ENCODE measurements at places on chromosomes 6 and 20.
A peak's percentile ranks its signal among the peaks of the same experiment; 100 is the strongest.

DNA sequence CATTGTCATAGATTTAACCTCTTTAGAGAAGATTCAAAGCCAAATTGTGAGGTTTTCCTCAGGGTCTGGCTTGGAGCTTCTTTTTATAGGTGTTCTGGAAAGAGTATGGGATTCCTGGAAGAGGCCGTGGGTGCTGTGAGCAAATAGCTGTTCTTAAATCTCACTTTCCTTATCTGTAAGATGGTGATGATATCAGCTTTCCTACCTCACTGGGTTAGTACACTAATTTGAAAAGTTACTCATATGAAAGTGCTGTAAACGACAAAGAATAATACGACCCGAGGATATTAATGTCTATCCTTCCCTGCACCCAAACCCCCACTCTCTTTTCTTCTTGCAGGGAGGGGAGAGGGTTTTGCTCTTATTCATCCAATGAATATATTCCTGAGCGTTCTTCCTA lies 116.9 kb upstream of the ENPP5 start:
- DNase-seq = no peak

- no peak for DNase-seq
Measured at GRCh38 chr6:140586426-140587061, 1212.1 kb upstream of the CITED2 start.

- no peak for DNase-seq
Measured at GRCh38 chr20:37796121-37796520, 102.3 kb downstream of the CTNNBL1 start.

DNA sequence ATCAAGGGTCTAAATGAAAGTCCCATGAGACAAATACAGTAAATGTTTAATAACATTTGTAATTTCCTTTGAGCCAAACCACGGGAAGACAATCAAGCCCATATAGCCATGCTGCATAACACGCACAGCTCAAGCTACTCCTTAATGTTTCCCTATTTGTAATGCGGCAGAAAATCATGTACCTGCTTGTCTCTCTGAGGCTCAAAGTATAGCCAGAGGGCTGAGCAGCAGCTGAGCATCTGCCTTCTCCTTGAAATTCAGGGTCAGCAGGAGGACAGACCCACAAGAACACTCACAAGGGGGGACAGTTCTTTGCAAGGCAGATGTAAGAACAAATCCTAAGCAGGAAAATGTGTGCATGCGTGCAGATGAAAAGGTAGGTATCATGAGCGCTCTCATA lies 45.8 kb upstream of the JARID2 start:
- no peak for DNase-seq

- no peak for DNase-seq
Measured at GRCh38 chr20:33545763-33546162, 55.9 kb downstream of the CBFA2T2 start.

DNA sequence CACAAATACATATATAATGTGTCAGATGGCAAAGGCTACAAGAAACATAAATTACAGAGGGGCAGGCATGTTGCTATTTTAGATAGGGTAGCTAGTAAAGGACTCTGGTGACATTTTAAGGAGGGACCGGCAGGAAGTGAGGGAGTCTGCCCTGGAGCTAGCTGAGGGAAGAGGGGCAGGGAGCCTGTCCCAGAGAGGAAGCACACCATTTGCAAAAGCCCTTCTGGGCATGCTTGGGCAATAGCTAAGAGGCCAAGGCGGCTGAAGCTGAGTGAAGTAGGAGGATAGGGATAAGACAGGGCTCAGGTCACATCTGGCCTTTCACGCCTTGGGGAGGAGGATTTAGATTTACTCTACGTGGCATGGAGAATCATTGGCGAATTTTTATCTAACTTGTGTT lies 96.2 kb downstream of the RTN4IP1 start:
- DNase-seq = no peak

DNA sequence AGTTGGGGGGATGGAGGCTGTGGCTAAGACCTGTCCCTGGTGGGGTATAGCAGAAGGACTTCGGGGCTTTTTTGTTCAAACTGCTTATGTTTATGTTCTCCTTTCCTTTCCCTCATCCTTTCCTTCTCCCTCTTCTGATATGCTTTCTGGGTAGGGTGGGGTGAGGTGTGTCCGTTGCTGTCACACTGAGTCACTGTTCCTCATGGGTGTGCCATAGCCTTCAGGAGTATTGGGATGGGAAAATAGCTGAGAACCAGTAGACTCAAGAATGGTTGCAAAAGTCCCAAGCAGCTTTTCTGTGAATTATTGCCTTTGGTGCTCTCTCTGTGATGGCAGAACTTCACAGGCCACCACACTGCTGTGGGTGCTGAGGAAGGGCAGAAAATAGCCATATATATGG lies 39.6 kb downstream of the TPD52L1 start:
- no peak for DNase-seq

- DNase-seq = no peak
Measured at GRCh38 chr6:140708441-140708840, 1334.0 kb upstream of the CITED2 start.

GRCh38 chr6:5936140-5936539 lies 70.6 kb downstream of the NRN1 start:
- no peak for DNase-seq

DNA sequence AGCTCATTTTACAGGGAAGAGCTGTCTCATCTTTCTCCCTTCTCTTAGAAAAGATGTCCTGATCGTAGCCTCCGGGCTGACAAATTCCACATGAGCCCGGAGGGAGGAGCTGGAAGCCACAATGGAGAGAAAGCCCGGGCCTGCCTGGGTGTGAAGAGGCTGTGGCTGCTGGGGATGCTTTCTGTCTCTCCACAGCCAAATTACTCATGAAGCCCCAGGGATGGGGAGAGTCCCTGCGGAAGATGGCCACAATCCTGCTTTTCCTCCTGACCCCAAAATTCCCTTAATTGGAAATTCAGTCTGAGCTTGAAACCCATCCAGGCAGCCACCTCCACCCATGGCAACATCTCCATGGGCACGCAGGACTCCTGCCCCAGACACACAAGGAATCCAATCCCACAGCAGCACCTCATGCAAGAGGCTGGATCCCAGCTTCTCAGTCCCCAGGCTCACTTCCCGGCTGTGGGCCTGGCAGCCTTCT lies 32.4 kb downstream of the JPH2 start:
- DNase-seq = no peak

DNA sequence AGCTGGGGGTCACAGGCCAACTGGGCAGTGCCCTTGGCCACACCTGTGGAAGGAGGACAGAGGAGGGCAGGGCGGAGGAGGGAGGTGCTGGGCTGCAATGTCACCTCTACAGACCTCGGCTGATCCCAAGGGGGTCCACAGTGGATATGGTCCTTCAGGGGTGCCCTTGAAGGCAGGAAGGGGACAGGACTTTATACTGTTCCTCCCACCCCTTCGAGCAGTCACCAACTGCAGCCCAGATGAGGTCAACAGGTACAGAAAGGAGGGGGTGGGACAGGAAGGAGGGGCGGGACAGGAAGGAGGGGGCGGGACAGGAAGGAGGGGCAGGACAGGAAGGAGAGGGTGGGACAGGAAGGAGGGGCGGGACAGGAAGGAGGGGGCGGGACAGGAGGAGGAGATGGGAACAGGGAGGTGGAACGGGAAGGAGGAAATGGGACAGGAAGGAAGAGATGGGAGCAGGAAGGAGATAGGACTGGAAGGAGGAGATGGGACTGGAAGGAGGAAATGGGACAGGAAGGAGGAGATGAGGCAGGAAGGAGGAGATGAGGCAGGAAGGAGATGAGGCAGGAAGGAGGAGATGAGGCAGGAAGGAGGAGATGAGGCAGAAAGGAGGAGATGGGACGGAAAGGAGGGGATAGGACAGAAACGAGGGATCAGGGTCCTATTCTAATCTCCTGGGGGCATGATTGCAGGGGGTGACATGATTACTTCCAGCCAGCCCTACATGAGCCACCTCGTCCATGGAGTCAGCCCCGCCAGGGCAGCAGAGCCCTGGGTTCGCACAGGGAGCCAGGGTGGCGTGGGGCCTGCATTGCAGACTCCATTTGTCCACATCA lies 19.4 kb upstream of the MRGBP start:
- no peak for DNase-seq

DNA sequence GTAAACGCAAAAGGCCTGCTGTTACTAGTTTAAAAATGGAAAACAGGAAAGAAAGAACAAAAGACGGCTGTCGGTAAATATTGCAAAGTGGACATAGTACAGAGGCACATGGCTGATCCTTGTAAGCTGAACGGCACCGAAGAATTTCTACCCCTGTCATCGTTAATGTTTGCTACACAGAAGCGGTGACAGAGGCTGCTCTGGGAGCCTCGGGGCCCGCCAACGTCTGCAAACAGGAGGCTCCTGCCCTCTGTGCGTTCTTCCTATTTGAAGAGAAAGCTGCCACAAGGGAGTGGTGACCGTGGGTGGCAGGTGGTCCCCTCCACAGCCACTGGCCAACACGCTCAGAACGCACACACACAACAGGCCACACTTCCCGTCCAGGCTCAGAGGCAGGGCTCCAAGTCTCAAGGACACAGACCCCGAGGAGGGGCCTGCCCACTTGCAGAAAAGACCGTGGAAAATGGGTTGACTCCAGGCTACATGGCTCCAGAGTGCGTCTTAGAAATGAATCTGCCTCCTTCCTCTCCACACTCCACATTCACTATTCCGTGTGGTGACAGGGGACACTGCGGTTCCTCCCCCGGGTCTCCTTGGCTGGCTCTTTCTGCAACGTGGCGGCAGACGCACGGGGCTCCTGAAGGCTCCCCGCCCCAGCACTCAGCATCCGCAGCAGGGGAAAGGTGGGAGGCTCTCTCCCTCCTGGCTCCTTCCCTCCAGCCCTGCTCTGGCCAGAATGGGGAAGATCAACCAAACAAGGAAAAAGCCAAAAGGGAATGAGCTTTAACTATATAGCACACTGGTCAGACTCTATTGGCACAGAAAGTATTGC lies 64.5 kb downstream of the GMPR start:
- no peak for DNase-seq

GRCh38 chr6:69732640-69733039 lies 64.2 kb downstream of the LMBRD1 start:
- DNase-seq = no peak

DNA sequence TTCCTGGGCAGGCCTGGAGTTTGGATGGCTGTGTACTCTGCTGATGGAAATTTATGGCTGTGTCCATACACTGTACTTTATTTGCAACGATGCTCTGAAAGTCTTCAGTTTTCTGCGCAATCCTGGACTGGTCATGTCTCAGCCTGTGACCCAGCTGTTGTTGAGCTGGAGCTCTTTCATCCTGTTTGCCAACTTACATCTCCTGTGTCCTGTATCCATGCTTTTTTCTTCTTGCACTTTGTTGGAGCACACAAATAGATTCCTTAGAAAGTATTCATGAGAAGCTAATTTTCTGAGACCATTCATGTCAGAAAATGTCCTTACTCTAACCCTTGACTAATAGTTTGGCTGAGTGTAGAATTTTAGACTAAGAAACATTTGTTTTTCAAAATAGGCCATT lies 251.2 kb downstream of the BCKDHB start:
- no peak for DNase-seq

DNA sequence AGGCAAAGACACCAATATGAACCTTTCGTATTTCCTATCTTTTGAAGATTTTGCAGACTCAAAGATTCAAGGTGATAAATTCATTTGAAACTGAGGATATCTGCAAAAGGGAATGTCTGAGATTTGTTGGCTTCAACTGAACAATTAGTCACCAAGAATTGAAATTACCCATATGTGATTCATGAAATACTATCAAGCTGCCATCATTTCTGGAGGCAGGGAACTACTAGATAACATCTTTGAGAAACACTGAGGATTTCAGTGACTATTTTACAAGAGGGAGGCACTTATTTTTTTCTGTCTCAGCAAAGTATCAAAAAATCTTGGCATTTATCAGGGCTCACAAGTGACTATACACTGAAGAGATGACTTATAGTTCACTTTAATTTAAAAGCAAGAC lies 39.8 kb upstream of the MMS22L start:
- DNase-seq = no peak

- DNase-seq = no peak
Measured at GRCh38 chr6:17202526-17202925, 78.6 kb upstream of the RBM24 start.

GRCh38 chr20:33686100-33686983 lies at the start of gene E2F1:
E2F1 (minus strand) TSS chr20:33686385; CDS start chr20:33686264, 121 bp downstream.
- DNase-seq = peak; percentile 96

DNA sequence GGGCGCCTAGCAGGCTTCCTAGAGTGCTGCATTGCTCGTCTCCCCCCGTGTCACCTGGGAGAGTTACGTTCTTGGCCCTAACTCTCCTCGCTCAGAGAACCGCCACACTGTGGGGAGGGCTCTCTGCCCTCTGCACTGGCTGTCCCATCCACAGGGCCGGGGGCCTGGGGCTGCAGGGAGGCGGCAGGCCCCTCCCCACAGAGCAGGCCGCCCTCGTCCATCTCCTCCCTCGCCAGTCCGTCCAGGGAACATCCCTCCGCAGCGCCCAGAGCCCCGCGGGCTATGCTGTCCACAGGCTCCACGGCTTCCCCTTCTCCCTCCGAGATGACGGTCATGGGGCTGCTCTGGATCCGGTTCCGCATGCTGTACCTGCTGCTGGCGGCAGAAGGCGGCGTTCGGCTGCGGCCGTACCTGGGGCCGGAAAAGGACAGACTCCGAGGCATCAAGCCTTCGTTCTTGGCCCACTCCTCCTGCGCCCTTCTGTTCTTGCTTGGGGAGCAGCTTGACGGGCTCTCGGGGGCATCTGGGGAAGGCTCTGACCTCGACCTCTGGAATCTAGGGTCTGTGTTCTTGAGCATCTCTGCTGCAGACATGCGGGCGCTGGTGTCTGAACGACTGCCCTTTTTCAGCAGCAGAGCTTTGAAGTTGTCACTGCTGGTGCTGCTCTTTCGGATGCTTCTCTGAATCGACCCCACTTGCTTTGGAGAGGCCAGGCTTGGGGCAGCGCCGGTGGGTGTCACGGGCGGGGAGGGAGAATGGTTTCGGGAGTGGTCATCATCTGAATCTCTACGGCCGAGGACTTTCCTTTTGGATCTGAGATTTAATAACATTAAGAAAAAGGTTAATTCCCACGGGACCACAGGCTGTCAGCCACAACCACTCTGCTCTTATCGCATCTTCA lies 20.2 kb downstream of the HEBP2 start:
- no peak for DNase-seq

- DNase-seq = no peak
Measured at GRCh38 chr20:33444797-33445560, 1.4 kb upstream of the SNTA1 start.

GRCh38 chr20:57173986-57174385 lies 92.5 kb downstream of the BMP7 start:
- DNase-seq = no peak

DNA sequence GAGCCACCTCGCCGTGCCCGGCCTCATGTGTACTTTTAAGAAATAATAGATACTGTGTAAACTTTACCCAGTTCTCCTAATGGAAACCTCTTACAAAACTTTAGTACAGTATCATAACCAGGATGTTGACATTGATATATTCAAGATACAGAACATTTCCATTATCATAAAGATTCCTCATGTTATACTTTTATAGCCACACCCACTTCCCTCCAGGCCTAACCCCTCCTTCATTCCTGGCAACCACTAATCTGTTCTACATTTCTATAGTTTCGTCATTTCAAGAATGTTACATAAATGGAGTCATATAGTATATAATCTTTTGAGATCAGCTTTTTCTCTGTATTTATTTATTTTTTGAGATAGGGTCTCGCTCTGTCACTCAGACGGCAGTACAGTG lies 52.6 kb upstream of the SALL4 start:
- no peak for DNase-seq

Measured in posterior cingulate gyrus (tissue), 11 donors.